Gastrocnemius medialis (tissue), 4 donors: ENCODE measurements at places on chromosomes 7 and 10. TPM values are rescaled to one million over a fixed set of nuclear protein-coding genes. Genes with fewer than 3 reads are reported as not detected.

Gene TAX1BP1
- total RNA-seq = 110 TPM

Gene KCNH2
- 1.00 TPM for total RNA-seq

Gene LEP
- total RNA-seq = not detected

Gene PDE1C
- total RNA-seq = 0.49 TPM

Gene PLCE1
- total RNA-seq = 2.7 TPM

Gene MYO3A
- total RNA-seq = 0.13 TPM

Gene INTS1
- total RNA-seq = 81.0 TPM

Gene COPG2
- 15.0 TPM for total RNA-seq

Gene SRGN
- 33.7 TPM for total RNA-seq

Gene TRIM56
- 4.2 TPM for total RNA-seq

Gene IDE
- 60.6 TPM for total RNA-seq

- DNase-seq = no peak
These were observed 303.6 kb downstream of the DGKB start for GRCh38 chr7:14598978-14599377.

DNA sequence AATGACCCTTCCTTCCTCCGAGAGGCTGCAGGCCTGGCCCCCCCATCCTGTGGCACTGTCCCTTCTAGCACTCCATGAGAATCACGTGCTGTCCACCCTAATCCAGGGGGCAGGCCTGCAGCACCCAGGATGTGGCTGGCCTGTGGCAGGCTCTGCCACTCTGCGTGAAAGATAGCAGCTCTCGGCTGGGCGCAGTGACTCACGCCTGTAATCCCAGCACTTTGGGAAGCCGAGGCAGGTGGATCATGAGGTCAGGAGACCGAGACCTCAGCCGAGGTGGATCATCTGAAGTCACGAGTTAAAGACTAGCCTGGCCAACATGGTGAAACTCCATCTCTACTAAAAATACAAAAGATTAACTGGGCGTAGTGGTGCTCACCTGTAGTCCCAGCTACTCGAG, 18.9 kb upstream of the LFNG start:
- DNase-seq = no peak

DNA sequence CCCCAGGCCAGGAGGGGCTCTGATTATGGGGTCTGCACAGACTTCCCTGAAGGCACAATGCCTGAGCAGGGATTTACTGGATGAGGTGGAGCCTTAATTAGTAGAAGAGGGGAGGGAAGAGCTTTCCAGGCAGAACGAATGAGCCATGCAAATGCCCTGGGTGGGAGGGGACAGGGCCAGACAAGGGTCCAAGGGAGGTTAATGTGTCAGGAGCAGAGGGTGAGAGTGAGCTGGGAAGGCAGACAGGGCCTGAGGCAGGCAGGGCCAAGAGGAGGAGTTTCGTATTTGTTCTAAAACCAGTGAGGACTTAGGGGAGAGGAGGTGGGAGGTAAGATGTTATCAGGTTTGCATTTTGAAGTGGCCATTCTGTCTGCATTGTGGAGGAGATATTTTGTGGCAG, 65.3 kb downstream of the NPY start:
- DNase-seq = no peak

- DNase-seq = no peak
These were observed 92.9 kb downstream of the BMPR1A start for GRCh38 chr10:86849181-86849894.

DNA sequence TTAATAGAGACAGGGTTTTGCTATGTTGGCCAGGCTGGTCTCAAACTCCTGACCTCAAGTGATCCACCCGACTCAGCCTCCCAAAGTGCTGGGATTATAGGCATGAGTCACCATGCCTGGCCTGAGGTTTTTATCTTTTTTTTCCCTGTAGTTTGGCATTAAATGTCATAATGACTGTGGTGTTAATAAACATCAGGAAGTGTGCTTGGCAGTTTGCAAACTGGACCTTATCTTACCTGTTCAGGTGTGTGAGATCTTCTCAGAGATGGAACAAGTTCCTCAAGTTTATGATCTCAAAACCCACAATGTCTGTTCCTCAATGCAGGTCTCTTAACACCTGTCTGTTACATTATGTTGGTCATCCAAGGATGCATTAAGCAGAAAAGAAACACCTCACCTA, 80.0 kb downstream of the ARID5B start:
- DNase-seq = no peak

DNA sequence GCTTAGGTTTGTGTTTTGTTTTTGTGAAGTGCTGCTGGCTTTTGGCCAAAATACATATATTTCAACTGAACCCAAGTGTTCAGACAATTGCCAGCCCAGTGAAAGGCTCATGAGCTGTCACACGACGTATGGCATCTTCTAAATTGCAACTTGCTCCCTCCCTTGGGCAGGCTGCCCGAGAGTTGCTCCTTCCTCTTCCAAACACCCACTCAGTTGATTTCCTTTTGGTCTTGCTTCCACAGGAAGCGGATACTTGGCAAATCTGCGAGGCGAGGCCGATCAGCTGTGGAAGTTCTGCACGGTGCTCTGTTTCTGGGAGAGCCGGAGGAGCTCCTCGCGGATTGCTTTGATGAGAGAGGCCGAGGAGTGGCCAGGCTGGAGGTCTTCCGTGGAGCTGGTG, 39.6 kb upstream of the ATP6V0A4 start:
- no peak for DNase-seq

DNA sequence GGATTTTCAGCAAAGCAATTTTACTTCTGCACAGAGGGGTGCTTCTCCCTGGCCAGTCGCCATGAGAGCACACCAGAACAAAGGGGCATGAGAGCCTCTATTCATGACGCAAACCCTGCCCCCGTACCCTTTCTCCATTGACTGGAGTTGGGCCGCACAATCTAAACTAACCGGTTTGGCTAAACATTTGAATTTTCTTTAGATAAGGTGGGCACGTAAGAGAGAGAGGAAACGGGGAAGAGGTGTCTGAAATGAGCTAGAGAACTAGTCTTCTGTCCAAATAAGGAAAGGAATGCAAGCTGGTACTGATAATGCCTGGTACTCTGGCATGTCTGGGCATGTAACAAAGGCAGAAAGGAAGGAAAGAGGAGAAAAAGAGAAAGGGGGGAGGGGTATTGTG, 13.2 kb upstream of the SCIN start:
- no peak for DNase-seq

DNA sequence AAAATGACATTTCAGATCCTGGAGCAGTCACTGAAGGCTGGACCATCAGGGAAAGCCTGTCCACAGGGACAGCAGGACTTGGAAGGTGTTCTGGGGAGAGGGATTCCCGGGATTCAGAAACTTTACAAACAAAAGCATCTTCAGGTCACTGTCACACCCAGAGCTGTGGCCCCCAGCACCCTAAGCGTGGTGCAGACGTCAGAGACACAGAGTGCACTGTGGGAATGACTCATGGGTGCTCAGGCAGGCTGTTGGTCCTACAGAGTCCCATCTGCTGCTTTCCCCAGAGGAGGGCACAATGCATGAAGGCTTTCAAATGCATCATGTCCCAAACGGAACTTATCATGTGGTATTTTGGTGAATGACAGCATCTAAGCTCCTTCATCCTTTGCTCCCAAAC, 13.1 kb upstream of the LRMDA start:
- no peak for DNase-seq

DNA sequence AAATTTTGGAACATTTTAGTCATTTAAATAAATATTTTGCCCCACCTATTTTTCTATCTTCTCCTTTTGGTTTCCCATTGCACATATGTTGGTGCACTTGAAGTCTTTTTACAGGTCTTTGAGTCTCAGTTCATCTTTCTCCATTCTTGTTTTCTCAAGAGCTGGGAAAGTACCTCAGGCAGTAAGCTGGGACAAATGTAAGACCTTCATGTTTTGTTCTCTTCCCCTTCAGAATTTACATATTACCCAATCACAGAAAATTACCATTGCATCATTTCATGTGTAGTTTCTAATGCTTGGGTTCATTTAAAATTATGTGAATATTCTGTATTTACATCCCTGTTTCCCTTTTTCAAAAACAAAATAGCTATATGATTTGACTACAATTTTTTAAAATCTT, 1150.0 kb upstream of the POT1 start:
- DNase-seq = no peak

DNA sequence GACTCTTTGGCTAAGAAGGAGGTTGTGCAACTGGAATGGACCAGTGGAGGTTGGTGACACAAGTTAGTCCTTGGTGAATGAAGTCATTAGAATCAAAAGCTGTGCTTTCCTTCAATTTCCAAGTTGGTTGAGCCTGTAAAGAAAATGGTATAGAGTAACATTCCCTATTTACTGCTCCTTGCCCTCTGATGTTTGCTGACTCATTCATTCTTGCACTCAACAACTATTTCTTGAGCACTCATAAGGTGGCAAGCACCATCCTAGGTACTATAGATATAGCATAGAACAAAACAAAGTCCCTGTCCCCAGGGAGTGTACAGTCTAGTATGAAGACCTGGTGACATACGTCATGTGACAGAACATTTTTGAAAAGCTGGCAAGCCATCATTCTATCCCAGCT, 118.9 kb upstream of the CCDC6 start:
- no peak for DNase-seq

- DNase-seq = no peak
These were observed 120.2 kb upstream of the RAB18 start for GRCh38 chr10:27383595-27384542.

GRCh38 chr10:5040010-5040673, 36.5 kb upstream of the AKR1C2 start:
- no peak for DNase-seq

GRCh38 chr7:51428217-51428887, 111.7 kb upstream of the COBL start:
- DNase-seq = no peak

DNA sequence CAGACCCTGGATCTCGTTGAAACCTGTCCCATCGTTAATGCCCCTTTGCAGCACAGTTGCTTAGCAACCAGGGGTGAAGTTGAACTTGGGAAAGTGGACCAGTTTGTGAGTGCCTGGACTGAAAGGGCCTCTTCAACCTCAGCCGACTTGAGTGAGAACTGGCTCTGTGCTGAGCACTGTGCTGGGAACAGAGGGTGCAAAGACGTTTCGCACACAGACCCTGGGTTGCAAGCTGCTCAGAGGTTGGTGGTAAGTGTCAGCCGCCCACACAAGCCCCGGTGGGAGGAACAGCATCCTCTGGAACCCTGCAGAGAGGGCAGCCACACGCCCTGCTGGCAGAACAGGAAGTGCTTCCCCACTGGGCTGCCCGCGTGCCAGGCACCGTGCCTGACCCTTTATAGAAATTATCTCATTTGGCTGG, 89.2 kb downstream of the CARD11 start:
- no peak for DNase-seq

GRCh38 chr7:97357459-97357858, 240.0 kb downstream of the SDHAF3 start:
- DNase-seq = no peak

DNA sequence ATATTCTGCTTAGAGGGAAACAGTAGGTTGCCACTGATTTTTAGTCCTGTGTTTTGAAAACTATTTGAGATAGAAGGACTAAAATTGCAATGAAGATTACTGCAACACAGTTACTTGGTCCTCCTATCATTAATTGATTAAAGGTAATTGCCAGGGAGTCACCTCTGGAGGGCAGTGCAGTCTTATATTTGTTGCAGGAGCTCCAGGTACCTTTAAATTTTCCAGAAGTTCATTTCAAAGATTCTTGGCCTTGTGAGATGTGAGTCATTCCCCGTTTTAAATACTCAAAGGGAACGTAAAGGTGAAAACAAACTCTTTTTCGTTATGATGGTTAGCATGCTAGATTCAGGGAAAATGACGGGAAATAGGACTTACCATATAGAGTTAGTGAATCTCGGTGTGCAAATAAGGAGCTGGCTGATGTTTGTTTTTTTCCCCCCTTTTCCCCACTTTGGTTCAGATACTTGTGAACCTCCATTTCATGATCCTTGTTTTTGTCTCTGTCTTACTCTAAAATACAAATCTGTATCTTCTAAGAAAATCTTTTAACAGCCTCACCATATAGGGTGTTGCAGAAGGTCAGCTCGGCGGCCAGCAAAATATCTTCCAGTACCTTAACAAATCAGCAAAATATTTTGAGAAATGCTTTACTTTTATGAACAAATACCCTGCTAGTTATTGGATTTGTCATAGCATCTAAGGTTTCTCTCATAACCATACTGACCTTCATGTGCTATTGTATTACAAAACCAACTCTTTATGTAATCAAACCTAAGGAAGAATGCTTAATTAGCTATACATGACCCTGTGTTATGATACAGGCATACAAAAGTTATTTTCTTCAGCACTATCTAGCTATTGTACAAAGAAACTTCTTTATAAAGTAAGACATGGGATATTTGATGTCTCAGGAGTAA, 143.0 kb upstream of the HDAC9 start:
- DNase-seq = peak; percentile 17

DNA sequence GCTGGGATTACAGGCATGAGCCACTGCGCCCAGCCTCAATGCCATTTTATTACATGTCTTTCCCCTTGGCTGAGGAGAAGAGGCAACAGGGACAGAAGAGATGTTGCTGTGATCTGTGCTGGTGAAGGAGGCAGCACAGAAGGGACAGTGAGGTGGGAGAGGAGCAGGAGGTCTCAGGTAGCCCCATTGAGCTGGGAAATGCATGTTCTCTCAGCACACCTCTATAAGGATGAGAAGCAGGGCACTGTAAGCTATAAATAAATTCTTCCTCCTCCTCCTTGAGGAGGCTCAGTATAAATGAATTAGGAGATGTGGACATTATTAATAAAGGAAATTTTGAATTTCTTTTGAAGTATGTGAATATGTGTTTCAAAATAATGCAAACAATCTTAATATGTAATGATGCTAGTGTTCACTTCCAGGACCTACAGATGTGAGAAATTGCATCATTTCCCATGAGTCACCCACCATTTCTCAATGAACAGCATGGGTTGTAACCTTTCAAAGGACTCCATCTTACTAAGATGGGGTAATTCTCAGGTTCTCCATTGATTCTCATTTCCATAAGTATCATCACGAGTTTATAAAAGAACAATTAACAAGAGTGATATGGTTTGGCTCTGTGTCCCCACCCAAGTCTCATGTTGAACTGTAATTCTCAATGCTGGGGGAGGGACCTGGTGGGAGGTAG, 88.9 kb upstream of the ODAD2 start:
- no peak for DNase-seq

DNA sequence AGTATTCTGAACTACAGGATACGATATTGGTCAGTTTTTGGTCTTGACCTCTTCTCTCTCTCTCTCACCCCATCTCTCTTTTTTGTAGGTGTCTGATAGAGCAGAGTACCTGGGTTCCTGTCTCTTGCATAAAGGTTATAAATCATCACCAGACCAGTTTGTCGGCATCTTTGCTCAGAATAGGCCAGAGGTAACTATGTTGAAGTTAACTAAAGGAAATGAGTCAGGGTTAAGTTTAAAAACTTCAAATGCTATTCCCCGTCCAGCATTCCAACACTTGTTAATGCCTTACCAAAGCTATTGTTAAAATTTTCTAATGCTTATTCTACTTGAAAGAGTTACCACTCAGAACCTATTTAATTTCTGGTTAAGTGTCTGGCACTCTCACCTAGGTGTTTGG, 30.7 kb downstream of the ACSL5 start:
- DNase-seq = no peak

DNA sequence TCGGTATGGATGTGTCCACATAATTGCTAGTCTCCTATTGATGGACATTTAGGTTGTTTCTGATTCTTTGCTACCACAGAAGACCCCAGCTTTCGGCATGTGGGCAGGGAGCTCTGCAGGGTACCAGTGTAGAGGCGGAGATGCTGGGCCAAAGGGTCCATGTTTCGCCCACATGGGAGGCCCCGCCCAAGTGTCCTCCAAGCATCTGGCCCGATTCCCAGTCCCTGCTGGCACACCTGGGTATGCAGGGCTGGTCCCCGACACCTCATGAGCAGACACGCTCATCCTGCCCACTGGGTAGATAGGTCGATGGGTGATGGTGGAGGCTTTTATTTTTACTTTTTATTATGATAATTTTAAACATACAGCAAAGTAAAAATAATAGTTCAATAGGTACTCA, 19.4 kb upstream of the TBRG4 start:
- no peak for DNase-seq

- no peak for DNase-seq
These were observed 550.1 kb upstream of the NRP1 start for GRCh38 chr10:33884604-33885003.
